ENCODE measurements at places on chromosomes 3 and 15.

DNA sequence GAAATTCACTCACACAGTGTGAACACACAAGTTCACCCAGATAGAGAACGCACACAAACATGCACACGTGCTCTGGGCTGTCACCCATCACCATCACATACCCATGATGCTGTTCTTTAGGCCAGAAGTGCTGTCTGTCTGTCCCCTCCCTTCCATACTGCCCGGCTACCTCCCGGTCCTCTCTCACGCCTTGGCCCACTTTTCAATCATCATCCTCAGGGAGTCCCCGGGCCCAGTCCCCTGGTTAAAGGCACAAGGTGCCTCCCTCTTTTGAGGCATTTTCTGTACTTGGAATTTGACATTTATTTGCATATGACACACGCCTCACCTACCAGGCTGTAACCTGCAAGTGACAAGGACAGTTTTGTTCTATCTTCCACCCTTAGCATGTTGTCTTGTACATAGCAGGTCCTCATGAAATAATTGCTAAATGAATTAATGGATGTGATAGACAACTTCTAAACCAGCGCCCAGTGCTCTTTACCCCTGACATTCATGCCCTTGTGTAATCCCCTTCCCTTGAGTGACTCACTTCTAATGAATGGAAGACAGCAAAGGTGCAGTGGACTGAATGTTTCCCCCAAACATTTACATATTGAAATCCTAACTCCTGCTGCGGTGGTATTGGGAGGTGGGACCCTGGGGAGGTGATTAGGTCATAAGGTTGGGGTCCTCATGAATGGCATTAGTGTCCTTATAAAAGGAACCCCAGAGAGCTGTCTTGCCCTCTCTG lies 73.9 kb upstream of the ADPGK start:
- no peak for DNase-seq

- no peak for DNase-seq
Measured at GRCh38 chr3:133248389-133248788, 151.5 kb upstream of the BFSP2 start.

DNA sequence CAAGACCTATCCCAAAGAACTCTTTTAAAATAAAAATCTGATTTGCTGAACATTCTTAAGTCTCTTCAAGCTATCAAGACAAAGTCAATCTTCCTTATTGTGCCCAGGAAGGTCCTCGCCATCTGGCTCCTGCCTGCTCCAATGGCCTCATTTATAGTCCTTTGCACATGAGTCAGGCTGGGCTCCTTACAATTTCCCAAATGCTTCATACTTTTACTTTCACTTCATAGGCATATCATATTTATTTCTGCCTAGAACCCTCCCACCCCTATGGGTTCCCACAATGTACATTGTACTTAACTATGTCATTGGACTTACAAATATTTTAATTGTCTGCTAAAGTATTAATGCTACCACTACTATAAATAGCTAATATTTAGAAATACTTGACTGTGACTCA lies 9.1 kb downstream of the THRB start:
- no peak for DNase-seq

GRCh38 chr15:69653846-69654245 lies 201.2 kb downstream of the RPLP1 start:
- no peak for DNase-seq

GRCh38 chr3:183306798-183307671 lies 54.0 kb downstream of the B3GNT5 start:
- DNase-seq: peak; percentile 45

DNA sequence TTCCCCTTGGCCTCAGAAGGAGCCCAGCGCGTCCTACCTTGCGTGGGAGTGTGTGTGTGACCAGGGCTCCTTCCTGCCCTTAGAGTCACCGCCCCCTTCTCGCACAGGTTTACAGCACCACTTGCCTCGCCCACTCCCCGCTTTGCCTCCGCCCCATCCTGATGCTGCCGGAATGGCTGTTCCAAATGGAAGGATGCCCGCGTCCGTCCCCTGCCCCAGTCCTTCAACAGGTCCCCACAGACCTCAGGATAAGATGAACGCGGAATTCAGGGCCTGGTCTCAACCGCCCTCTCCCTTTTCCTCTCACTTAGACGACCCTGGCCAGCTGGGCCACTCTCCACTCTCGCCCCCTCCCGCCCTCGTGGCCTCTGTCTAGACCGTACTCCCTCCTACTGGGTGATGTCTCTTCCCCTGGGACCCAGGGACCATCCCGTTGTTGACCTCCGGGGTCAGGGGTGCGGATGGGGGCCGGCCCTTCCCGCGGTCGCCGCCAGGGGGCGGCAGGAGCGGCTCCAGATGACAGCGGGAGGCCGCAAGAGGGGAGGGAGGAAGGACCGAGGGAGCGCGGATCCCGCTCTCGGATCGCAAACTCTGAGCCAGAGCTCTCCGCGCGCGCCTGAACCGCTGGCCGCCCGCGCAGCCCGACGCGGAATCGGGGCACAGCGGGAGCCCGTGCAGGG lies at the start of gene THSD4:
TSS of gene THSD4 (plus strand) at position 585 of the 680 bp plus-strand sequence.
- DNase-seq: no peak

- DNase-seq: no peak
Measured at GRCh38 chr15:93460717-93461116, 371.7 kb upstream of the RGMA start.

DNA sequence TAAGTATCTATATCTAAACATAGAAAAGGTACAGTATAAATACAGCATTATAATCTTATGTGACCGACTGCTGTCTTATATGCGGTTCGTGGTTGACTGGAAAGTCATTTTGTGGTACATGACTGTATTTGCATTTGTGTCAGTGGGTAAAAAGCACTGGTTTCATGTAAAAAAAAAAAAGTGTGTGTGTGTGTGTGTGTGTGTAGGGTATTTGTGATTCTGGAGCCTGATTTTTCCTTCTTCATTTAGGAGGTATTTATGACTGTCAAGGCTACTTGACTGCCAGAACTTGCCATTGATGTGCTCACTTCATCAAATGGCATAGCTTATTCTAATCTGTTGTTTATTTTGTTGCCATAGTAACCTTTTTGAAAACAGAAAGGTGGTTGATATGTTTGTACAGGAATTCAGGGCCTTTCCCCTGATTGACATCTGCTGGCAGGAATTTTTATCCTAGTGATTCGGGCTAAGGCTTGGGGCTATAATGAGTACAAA lies 63.2 kb downstream of the AKAP13 start:
- DNase-seq: no peak

DNA sequence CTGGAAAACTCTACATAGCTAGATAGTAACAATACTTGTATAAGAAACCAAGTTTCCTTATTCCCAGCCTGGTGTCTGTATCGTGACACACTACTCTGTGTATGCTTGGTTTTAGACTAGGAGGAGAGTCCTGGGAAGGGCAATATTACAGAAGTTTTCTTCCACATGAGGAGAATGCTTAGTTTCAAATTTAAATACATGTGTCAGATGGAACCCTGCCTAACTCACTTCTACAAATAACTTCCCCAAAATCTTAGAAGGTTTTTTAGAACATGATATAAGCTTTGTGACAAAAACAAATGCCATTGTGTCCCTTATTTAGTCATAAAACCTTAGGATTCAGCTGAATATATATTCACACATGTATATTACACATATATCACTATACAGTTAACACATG lies 7.2 kb upstream of the IL20RB start:
- DNase-seq: no peak

GRCh38 chr3:60064210-60065178 lies 1014.7 kb upstream of the CFAP20DC start:
- DNase-seq: no peak

GRCh38 chr15:72065801-72066200 lies 52.1 kb downstream of the MYO9A start:
- no peak for DNase-seq

GRCh38 chr3:122727766-122728165 lies 47.1 kb downstream of the PARP14 start:
- no peak for DNase-seq

DNA sequence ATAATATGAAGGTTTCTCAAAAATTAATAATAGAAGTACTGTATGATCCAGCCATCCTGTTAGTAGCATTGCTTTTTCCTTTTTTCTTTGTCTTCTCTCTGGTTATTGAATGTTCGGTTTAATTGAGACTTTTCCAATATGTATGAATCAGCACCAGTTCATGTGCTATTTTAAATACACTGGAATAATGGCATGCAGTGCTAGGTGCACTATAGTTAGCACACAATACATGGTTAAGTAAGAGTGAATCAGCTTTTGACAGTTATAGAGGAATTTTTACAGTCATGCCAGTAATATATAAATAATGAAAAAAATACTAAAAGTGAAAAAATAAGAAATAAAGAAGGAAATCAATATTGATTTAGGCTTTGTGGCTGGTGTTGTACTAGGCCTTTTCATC lies 113.8 kb upstream of the STRIT1 start:
- no peak for DNase-seq

- no peak for DNase-seq
Measured at GRCh38 chr3:64799606-64800005, 111.8 kb upstream of the ADAMTS9 start.

GRCh38 chr3:49346797-49347251 lies 7.0 kb upstream of the USP4 start:
- no peak for DNase-seq

- no peak for DNase-seq
Measured at GRCh38 chr15:65399001-65399706, 21.4 kb upstream of the IGDCC3 start.

- DNase-seq: no peak
Measured at GRCh38 chr3:19446687-19447086, 298.4 kb downstream of the KCNH8 start.

GRCh38 chr15:92579931-92580470 lies 75.6 kb downstream of the FAM174B start:
- no peak for DNase-seq

DNA sequence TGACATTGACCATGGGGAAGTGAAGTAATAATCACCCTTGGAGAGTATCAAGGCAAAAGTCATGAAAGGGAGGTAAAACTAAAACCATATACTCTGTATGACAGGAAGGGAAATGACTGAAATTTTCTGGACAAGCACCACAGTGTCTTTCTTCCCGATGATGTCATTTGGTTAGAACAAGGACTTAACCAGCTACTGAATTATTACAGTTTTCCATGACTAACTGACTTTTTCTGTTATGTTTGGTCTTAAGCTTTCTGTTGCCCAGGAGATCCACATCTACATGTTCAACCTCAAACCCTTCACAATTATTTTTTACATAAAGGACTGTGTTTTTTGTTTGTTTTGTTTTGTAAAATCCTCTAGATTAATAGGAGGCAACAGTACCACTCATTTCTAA lies 191.9 kb upstream of the IL12A start:
- DNase-seq: no peak

GRCh38 chr15:67685008-67685599 lies 140.2 kb upstream of the SKOR1 start:
- no peak for DNase-seq
